Hindlimb muscle (tissue), 1 donor: ENCODE measurements at places on chromosomes 11 and 22.

GRCh38 chr11:42620796-42621195 is 691.0 kb upstream of the API5 start:
- no peak for DNase-seq

- DNase-seq = no peak
These were observed 76.7 kb downstream of the TRIM29 start for GRCh38 chr11:120061036-120061760.

GRCh38 chr11:73221451-73221850 is 3.4 kb downstream of the P2RY2 start:
- no peak for DNase-seq

- DNase-seq = no peak
These were observed 32.9 kb upstream of the SMIM38 start for GRCh38 chr11:69122630-69123431.

GRCh38 chr11:83256602-83257340 is 29.4 kb downstream of the CCDC90B start:
- no peak for DNase-seq

DNA sequence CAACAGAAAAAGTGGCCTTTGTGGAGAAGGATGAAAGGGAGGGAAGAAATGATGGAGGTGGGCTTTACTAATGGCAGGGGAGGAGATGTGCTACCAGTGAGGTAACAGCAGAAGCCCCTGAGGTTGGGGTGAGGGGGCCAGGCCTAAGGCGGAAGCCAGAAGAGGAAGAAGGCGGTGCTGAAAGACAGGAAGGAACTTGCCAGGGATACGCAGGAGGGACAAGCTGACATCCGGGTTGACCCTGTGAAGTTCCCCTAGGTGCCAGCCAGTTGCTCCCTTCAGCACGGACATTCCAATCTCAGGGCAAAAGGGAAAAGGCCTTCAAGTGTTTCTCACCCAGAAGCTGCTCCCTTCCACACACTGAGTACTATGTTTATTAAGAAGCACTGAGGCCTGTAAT is 2.3 kb upstream of the TIRAP start:
- no peak for DNase-seq

GRCh38 chr11:80816966-80817365 is 1376.1 kb upstream of the TENM4 start:
- no peak for DNase-seq

GRCh38 chr11:123292647-123293046 is 97.6 kb upstream of the CLMP start:
- no peak for DNase-seq

GRCh38 chr11:40271361-40271760 is 1188.1 kb downstream of the LRRC4C start:
- DNase-seq = no peak

- peak; percentile 55 for DNase-seq
These were observed 37.8 kb downstream of the ARRB1 start for GRCh38 chr11:75313513-75314272.

GRCh38 chr11:57647960-57648800 is 1.5 kb downstream of the YPEL4 start:
- peak; percentile 29 for DNase-seq

- peak; percentile 54 for DNase-seq
These were observed 697 bp downstream of the LGALS1 start for GRCh38 chr22:37675930-37676735.

GRCh38 chr11:69981119-69981784 is 96.9 kb upstream of the ANO1 start:
- DNase-seq = no peak

GRCh38 chr22:37822079-37822833 is 926 bp upstream of the GALR3 start:
- no peak for DNase-seq

DNA sequence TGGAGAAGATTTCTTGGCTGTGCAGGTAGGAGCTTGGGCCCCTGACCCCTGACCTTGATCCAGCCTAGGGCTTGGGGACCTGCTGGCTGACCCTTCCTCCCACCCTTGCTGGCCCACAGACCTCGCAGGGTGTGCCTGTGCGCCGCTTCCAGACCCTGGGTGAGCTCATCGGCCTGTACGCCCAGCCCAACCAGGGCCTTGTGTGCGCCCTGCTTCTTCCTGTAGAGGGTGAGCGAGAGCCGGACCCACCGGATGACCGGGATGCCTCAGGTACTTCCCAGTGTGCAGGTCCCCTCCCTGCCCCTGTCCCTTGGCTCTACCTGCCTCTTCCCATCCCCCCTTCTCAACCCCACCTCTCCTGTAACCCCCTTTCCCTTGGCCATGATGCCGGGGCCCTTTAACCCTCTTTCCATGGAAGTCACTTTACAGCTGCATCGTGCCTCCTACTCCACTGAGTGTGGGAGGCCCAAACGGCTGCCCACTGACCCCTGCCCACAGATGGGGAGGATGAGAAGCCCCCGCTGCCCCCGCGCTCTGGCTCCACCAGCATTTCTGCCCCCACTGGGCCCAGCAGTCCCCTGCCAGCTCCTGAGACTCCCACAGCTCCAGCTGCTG is 3.8 kb downstream of the INPPL1 start:
- no peak for DNase-seq

GRCh38 chr22:24758164-24758799 is 16.2 kb downstream of the PIWIL3 start:
- DNase-seq = peak; percentile 61

DNA sequence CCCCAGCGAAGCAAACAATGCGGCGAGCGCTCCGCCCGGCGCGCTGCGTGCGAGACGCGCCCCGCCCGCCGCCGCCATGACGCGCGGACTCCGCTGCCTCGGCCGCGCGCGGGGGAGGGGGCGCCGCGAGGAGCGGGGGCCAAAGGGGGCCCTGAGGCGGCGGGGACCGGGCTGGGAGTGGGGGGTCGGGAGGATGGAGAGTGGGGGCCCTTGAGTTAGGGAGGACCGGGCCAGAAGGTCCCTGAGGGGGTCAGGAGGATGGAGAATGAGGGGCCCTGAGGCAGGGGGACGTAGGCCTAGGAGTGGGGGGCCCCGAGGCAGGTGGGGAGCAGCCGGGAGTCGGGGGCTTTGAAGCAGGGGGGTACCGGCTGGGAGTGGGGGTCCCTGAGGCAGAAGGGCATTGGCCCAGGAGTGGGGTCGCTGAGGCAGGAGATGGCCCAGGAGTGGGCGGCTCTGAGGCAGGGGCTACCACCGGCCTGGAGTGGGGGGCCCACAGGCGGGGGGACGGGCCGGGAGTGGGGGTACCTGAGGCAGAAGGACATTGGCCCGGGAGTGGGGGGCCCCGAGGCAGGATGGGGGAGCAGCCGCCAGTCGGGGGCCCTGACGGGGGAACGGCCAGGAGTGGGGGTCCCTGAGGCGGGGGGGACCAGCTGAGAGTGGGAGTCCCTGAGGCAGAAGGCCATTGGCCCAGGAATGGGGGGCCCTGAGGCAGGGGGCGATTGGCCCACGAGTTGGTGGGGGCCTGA is at the start of gene BRD1:
Gene BRD1 (minus strand): TSS at position 21 of the 746 bp plus-strand sequence. CDS start 3,556 bp downstream, outside the sequence.
- DNase-seq = peak; percentile 76

DNA sequence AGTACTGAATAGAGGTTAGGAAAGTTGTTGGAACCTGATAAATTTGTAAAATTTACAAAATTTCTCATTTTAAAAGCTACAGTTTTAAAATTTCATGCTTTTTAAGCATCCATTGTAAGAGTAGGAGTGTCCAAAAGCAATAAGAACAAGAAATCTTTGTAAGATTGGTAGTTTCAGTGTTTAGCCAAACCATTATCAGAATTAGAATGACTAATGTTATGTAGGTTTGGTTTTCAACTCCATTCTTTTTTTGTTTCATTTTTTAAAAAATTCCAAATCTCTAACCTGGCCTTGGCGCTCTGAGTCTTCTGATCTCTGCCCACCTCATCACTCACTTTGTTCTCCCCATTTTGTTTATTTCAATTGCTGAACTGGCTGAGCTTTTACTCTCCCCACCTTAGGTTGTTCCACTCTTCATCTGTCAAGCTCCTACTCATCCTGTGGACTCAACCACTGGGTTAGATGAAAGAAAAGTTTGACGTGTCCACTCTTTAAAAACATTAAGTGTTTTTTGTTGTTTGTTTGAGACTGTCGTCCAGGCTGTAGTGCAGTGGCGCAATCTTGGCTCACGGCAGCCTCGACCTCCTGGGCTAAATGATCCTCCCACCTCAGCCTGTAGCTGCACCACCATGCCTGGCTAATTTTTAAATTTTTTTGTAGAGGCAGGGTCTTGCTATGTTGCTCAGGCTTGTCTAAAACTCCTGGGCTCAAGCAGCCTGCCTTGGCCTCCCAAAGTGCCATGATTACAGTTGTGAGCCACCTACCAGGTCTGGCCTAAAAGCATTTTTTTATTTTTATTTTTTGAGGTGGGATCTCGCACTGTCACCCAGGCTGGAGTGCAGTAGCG is 14.0 kb downstream of the EP300 start:
- DNase-seq = no peak

GRCh38 chr11:63911440-63911839 is 5.5 kb downstream of the RCOR2 start:
- DNase-seq = no peak

GRCh38 chr11:90775567-90776165 is 552.8 kb upstream of the CHORDC1 start:
- no peak for DNase-seq

GRCh38 chr22:49107561-49107960 is 720.1 kb downstream of the BRD1 start:
- DNase-seq = no peak

DNA sequence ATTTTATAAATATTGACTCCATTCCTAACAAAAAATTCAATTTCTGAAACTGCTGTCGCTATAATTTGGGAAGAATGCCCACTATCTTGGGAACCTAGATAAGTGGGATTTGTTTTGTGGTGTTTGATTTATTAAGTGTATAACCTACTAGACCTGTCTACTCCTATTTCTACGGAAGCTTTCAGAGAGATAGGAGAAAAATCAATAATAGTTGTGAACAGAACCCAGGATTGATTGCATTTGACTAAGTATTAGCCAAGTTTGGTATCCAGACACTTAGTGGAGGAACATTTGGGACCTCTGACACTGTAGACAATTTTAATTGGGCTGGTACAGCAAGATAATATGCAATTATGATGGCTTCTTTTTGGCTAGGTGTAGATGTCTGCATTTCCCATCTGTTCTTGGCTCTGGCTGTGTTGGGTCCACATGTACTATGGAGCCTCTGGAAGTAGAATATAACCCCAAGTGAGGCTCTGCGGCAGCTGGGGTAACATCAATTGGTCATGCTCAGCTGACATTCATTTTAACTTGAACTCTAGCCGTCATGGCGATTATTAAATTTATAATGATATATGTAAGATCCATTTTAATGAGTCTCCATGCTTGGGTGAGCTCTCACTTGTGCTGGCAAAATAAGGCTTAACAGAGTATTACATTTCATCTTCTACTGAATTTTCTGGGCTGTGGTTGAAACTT is 111.5 kb upstream of the E2F8 start:
- no peak for DNase-seq

- no peak for DNase-seq
These were observed 61.6 kb downstream of the C22orf31 start for GRCh38 chr22:28999919-29000556.

- no peak for DNase-seq
These were observed 14.3 kb downstream of the DHCR7 start for GRCh38 chr11:71433648-71434450.

DNA sequence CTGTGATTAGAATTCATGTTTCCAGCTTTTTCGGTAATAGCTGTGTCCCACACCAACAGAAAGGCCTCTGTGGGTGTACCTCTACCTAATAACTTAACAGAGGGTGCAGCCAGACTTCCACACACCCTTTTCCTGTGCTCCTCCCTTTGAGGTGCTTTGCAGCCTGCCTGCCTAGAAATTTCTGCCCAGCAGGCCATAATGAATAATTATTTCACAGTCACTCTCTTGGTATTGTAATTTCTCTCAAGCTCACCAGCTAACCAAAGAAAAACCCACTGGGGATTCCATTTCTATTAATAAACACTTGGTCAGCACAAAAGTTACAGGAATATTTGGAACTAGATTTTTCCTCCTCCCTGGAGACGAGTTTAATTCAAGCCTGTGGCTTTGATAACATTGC is 13.3 kb downstream of the WT1 start:
- no peak for DNase-seq

DNA sequence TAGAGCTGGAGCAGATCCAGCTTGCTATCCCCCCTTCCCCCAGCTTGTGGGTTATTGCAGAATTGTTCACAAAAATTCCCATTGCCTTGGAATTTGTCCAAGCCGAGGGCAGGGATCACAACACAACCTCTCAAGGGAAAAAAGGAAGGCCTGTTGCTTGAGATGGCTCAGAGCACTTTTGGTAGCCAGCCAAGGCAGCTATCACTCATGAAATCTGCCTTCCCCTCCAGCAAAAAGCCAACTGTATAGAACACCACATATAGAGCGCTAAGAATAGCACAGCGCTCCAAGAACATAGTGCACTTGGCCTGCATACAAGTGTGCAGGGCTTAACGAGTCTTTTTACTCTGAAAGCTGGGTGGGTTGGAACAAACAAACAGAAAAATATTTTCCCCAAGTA is 46.2 kb downstream of the FAM83F start:
- peak; percentile 83 for DNase-seq

GRCh38 chr11:10247011-10247410 is 47.0 kb downstream of the SBF2 start:
- no peak for DNase-seq

GRCh38 chr11:19116276-19116970 is 545 bp upstream of the ZDHHC13 start:
- no peak for DNase-seq

DNA sequence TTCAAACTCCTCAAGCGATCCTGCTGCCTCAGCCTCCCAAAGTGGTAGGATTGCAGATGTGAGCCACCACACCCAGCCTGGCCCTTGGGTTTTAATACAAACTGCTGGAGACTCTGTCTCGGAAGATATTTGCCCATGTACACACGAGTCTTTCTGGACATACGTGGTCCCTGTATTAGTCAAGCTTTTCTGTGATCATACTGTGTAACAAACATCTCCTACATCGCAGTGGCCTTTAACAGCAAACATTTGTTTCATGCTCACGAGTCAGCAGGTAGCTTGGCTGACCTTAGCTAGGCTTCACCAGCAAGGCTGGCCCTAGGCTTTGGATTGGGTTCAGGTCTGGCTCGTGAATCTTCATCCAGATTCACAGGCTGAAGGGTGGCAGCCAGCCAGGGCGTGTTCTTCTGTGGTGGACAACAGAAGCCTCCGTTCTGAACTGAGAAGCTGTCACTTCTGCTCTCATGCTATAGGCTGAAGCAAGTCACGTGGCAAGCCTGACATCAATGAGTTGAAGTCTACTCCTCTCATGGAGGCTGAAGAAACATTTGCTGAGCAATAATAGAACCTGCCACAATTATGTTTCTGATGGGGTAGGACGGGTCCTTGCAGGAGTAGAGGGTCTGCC is 8.8 kb downstream of the KIAA1671 start:
- DNase-seq = no peak
